NCI-H2081 treated with DMSO at 0.1 percent for 48 hours (cell line): ENCODE measurements at places on chromosomes 12 and 14.

GRCh38 chr12:96078231-96079135 lies 43.1 kb upstream of the LTA4H start:
- no peak for DNase-seq

DNA sequence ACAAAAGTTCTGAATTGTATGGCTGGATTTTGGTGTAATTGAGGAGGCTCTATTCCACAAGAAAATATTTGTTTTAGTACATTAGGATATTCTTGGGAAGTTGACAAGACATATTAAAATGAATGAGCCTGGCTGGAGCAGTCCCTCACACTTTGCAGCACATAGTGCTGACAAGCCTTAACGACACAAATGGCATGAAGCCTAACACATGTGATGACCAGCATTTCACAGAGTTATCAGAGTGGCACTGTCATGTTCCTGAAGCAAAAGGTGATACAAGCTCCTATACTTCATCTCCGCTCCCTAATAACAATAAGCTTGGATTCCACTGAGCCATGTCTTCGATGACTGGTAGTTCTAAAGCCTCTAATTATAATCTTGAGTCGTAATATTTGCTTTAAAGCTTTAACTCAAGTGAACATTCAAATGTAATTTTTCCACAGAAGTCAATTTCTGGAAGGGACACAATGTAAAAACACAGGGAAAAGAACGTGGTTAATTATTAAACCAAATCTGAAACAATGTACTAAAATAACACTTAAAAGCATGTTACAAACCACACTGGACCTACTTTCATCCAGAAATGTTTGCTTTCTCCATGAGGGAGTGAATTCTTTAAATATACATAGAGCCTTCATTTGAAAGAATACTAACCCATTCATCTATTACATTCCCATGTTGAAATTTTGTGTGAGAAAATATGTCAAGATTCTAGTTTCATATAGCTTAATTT lies 49.6 kb downstream of the GRIP1 start:
- no peak for DNase-seq

DNA sequence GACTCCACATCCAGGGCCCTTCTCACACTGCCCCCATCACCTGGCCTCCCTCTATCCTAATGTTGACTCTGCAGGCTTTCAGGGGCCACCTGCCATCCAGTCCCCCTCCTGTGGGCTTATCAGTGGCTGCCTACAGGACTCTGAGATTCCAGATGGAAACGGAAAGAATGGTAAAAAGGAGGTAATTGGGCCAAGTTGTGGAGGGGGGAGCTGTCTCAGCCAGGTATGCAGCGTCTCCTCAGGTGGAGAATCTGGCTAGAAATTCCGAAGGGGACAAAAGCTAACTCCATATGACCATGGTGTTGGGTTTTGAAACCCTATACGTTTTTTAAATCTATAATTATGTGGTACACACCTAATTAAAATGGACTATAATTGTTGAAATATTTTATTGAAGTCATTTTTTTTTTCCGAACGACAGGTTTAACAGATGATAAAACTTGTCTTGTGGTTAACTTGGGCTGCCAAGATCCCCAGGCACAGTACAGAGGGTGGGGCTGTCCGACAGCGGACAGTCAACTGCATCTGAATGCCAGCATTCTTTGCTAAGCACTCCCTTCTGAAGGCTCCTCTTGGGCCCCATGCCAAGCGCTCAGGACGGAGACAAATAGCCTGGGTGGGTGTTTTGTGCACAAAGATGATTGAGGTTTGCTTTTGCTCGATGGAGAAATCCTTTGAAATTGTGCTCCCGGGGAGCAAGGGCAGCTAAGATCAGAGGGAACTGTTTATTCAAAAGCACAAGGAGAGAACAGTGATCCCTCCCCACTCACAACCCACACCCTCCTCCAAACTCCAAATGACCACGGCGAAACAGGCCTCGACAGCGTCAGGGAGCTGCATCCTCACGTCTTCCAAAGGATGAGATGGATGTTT lies 365.6 kb downstream of the BCL11B start:
- DNase-seq = no peak

GRCh38 chr12:59484575-59484974 lies 111.3 kb upstream of the SLC16A7 start:
- no peak for DNase-seq

- no peak for DNase-seq
These were observed 183.4 kb downstream of the PTPN11 start for GRCh38 chr12:112602150-112602549.

GRCh38 chr12:26273811-26274210 lies 78.4 kb downstream of the SSPN start:
- no peak for DNase-seq

DNA sequence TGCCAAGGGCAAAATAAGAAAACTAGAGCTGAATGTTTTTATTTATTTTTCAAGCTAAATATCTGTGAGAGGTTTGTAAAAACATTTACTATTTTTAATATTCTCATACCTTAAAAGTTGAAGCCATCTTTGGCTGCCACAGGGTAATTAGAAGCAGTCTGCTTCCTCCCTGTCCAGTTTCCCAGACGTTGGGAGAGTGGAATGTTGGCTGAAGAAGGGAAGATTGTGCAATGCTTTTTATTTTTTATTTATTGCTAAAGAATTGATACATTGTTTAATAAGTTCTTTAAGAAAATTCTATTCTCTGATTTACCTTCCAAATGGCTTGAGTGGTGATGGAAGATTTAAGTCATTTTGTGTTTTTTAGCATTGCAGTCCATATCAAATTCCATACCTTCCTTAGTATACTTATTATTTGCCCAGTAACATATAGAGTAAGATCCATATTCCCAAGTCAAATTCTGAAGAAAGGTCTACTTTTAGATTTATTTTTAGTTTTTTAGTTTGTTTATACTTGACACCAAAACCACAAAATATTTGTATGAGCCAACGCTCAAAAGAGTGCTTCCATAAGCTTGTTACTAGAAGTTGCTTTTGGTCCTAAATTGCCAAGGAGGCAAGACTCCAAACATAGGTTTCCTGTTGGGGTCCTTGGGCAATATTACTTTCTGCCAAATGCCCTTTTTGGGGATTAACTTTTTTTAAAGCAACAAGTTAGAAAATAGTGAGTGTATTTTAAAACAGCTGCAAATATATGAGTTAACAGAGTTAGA lies 124.0 kb upstream of the CPM start:
- DNase-seq = no peak

DNA sequence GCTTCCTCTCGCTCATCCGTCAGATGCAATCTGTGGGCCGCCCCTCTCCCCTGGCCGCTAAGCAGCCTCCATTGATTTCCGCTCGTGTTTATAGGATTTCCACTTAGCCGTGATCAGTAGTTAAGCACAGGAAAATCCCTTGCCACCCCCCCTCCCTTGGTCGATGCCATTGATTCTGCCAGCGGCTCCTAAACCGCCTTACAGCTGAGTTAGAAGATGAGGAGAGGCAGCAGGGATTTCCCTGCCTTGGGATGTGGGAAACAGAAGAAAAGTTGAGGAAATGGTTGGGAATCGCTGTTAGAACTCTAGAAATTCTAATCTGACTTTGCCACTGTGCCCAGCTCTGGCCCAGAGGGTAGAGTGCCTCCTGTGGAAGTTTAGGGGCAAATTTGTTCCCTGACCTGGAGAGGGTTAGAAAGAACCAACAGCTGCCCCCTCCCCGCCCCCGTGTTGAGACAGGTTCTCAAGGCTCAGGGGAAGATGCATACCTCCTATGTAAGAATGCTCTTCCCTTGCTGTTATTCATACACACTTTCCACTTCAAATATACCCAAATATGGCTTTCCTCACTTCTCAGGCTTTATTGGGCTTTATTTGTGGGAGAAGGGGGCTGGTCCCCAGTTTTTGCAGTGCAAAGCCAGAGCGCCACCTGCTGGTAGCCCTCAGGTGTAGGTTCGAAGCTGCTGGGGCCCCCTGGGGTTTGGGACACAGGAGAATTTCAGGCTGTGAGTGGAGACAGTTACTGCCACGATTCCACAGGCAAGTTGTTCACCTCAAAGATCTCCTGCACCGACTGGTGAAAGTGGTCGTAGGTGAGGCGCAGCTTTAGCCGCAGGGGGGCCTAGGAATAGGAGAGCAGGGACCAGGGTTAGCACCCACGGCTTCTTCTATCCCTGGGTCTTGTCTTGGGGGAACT lies 3.2 kb downstream of the THTPA start:
- no peak for DNase-seq

GRCh38 chr12:71071536-71072097 lies 86.2 kb downstream of the TSPAN8 start:
- no peak for DNase-seq

GRCh38 chr12:76546889-76547288 lies 12.7 kb downstream of the OSBPL8 start:
- no peak for DNase-seq

DNA sequence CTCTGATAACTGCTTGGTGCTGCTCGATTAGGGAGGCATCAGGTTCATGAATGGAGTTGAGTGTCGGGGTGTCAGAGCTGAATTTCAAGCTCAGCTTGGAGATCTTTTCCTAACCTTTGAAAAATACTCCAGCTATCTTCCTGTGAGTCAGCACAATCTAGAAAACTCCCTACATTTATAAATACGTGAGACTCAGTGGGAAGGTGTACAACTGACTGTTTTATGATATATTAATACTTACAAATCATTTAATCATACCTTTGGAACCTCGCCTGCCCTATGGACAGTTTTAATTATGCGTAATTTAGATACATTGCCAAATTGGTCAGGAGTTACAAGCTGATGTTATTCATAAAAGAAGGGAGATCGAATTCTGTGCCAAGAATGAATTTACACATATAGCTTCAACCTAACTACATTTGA lies 961 bp downstream of the CMAS start:
- DNase-seq = no peak

DNA sequence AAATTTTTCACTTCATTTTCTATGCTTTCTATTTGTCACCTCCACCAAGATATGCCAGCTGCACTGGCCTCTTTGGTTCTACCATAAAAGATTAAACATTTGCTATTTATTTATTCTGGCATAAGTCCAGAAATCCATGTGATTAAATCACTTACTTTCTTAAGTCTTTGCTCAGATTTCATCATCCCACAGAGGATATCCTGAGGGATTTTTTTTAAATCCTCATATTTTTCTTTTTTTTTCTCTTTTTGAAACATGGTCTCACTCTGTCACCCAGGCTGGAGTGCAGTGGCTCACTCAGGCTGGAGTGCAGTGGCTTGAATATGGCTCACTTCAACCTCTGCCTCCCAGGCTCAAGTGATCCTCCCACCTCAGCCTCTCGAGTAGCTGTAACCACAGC lies 645.4 kb upstream of the ATXN7L3B start:
- DNase-seq = no peak

DNA sequence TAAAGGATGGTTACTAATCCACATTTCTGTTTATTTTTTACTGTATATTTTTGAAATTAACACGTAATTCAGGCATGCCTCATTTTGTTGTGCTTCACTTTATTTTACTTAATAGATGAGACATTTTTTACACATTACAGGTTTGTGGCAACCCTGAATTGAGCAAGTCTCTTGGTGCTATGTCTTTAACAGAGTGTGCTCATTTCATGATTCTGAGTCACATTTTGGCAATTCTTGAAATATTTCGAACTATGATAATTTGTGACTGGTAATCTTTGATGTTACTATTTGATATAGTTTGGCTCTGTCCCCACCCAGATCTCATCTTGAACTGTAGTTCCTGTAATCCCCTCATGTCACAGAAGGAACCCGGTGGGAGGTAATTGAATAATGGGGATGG lies 1120.5 kb upstream of the FLRT2 start:
- no peak for DNase-seq

- DNase-seq = no peak
These were observed 7.2 kb upstream of the SSPN start for GRCh38 chr12:26188127-26188526.

GRCh38 chr12:67019070-67019469 lies 250.1 kb upstream of the CAND1 start:
- DNase-seq = no peak

DNA sequence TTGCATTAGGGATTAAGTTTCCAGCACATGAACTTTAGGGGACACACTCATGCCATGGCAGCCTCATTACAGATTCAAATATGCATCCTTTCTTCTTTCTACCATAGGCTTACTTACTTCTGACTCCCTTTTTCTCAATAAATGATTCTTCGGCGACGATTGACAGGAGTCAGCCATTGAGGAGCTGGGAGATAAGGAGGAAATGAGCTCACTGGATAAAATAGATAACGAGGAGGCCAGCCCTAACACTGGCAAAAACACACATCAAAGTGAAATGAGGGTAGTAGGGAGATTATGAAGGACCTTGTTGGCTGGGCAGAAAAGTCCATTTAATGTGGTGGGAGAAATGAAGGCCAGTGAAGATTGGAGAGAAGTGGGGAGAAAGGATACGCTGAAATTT lies 172.2 kb downstream of the SLC41A2 start:
- DNase-seq = no peak

- DNase-seq = no peak
These were observed 6.7 kb upstream of the FAM222A start for GRCh38 chr12:109706747-109707469.

- no peak for DNase-seq
These were observed 5.1 kb downstream of the EVL start for GRCh38 chr14:100070310-100070709.

DNA sequence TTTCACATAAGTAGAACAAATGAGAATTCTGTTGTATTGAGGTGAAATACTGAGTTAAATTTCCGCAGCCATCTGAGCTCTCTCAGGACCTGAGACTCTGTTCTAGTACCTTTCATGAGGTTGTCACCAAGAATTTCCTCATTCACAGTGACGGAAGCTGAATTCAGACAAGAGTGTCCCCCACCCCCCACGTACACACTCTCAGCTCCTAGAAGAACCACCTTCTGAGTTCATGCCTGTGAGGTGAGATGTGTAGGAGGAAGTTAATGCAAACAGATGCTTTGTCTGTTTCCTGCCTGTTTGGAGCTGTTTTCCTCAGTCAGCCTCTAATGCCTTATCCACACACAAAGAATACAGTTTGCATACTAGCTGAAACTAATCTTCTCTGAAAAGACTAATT lies 18.2 kb downstream of the BICDL1 start:
- DNase-seq = no peak

DNA sequence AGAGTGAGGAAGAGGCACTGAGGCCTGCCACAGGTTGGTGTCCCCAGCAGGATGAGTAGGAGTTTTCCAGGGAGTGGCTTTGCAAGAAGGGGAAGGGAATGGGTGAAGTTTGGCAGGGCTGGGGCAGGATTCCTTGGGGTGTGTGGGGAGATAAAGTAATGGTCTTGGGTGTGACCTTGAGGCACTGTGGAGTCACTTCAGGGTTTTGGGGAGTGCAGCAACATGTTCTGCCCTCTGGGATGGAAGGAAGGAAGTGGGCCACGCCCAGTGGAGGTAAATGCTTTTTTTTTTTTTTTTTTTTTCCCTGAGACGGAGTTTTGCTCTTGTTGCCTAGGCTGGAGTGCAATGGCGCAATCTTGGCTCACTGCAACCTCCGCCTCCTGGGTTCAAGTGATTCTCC lies 108.9 kb downstream of the ADCK1 start:
- no peak for DNase-seq

DNA sequence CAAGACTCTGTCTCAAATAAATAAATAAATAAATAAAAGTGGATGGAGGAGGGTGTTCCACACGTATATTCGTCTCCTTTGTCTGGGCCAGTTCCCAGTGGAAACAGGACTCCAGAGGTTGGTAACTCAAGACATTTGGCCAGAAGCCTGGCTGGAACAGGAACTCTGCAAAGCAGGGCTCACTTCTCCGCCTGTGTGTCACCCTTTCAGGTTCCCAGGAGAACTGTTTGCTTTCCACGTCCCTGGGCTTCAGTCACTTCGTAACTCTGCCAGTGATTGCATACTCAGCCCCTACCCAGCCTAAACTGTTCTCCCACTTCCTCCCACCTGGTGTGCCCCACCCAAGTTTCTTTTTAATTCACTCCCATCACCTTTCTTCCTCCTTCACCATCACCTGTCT lies 7.0 kb upstream of the UBE2N start:
- no peak for DNase-seq
